Naive thymus-derived CD8-positive, alpha-beta T cell (primary cell): ENCODE measurements at places on chromosomes 5 and 9.

DNA sequence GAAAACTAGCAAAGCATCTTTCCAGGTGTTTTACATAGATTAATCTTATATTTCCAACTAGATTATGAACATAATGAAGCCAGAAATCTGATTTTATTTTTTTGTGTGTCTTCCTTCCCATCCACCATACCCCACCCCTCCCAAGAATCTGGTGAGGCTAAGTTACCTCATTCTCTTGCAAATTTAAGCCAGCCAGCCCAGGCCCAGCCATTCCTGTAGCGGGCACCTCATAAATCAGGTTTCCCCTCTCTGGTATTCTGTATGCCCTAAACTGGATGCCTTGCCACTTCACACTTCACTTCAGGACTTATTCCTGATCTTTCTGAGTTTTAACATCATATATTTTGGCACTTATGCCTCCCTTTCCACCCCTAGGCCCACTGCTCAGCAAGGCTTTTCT, 21.8 kb downstream of the C9 start:
- H3K27me3 ChIP-seq, result peaks cover 14% of the 10 kb centered on the region

- peaks cover 30% of the 10 kb centered on the region for H3K4me1 ChIP-seq
- peak overlapping the region; percentile 89 for H3K4me3 ChIP-seq
- no peak for DNase-seq
- H3K27ac ChIP-seq, result peak overlapping the region; percentile 88
- H3K27me3 ChIP-seq, result peaks cover 21% of the 10 kb centered on the region
Observed at GRCh38 chr5:43192558-43193180, 644 bp downstream of the NIM1K start.

- H3K4me1 ChIP-seq, result peaks cover 24% of the 10 kb centered on the region
- H3K27me3 ChIP-seq, result peaks cover 14% of the 10 kb centered on the region
Observed at GRCh38 chr5:17224858-17225511, 7.6 kb downstream of the BASP1 start.

GRCh38 chr9:110104261-110104809, 103.6 kb downstream of the C9orf152 start:
- no peak overlapping the region for H3K27ac ChIP-seq
- H3K27me3 ChIP-seq, result no peaks in the 10 kb centered on the region
- no peaks in the 10 kb centered on the region for H3K4me1 ChIP-seq
- no peaks in the 10 kb centered on the region for H3K36me3 ChIP-seq
- no peak for DNase-seq

- H3K27ac ChIP-seq, result peak overlapping the region; percentile 92
- H3K4me1 ChIP-seq, result peaks cover 68% of the 10 kb centered on the region
- H3K36me3 ChIP-seq, result peaks cover 14% of the 10 kb centered on the region
- peak overlapping the region; percentile 84 for H3K4me3 ChIP-seq
- DNase-seq, result no peak
- H3K27me3 ChIP-seq, result no peaks in the 10 kb centered on the region
Observed at GRCh38 chr5:96963267-96963666, 27.4 kb downstream of the LNPEP start.

DNA sequence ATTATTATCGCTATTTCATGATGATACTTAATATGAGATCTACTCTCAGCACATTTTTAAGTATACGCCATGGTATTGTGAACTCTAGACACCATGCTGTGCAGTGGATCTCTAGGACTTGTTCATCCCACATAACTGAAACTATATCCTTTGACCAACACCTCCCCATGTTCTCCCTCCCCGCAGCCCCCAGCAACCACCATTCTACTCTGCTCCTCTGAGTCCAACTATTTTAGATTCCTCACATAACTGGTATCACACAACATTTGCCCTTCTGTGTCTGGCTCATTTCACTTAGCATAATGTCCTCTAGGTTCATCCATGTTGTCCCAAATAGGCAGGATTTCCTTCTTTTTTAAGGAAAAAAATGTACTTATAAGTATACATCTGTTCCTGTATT, 6.6 kb upstream of the TBC1D2 start:
- peaks cover 2% of the 10 kb centered on the region for H3K27me3 ChIP-seq
- no peaks in the 10 kb centered on the region for H3K36me3 ChIP-seq
- no peak overlapping the region for H3K27ac ChIP-seq
- DNase-seq, result no peak
- H3K4me1 ChIP-seq, result peaks cover 2% of the 10 kb centered on the region

- no peaks in the 10 kb centered on the region for H3K36me3 ChIP-seq
- no peaks in the 10 kb centered on the region for H3K27me3 ChIP-seq
- H3K27ac ChIP-seq, result no peak overlapping the region
Observed at GRCh38 chr5:108760512-108760911, 12.8 kb downstream of the FER start.

DNA sequence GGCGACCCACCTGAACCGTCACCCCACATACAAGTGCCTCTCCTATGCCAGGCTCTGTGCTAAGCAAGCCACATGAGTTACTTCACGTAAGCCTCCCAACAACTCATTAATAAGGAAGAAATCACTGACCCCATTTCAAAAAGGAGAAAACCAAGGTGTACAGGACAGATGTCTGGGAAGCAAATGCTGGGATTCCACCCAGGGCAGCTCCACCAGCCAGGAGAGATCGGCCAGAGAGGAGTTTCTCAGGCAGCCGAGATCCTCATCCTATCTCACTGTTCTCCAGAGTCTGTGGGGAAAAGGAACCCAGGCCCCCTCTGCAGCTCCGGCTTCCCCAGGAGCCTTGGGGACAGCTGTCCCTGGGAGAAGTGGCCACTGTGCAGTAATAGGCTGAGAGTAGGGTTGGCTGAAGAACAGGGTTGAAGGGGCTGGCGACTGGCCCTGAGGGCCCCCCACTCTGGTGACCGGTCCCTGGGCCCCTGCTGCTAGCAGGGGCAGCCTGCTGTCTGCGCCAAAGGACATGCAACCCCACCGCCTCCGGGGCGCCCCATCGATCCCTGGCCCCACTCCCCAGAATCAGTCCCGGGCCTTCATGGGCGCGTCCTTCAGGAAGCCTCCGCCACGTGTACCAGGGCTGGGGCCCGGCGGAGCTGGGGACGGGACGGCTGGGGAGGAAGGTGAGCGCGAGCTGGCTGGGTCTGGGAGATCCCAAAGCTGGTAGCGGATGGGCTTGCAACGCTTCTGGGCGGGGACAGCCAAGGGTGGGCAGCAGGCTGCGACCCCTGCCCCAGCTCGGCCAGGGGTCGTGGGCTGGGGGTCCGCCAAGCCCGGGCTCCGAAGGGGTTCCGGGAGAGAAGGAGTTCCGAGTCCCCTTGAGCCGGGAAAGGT, 44.1 kb upstream of the STXBP1 start:
- H3K36me3 ChIP-seq, result no peaks in the 10 kb centered on the region
- H3K4me1 ChIP-seq, result peaks cover 26% of the 10 kb centered on the region
- H3K27ac ChIP-seq, result peak overlapping the region; percentile 85
- no peak for DNase-seq

DNA sequence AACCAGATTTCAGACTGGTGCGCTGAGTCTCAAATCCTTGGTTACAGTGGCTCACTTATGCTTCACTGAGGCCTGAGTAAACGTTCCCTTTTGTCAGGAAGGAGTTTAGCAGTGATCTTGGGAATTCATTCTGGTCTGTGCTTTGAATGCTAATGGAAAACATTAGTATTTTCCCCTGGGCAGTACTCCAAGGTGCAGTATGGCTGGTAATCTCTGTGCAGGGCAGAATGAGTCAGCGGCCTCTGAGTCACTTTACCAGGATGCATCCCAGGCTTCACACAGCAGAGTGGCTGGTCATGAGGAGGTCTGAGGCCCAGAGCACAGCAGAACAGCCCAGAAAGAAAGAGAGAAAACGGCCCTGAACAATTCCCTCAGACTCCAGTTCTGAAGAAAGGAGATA, 54.0 kb downstream of the PCA3 start:
- DNase-seq, result no peak
- no peaks in the 10 kb centered on the region for H3K4me1 ChIP-seq
- H3K36me3 ChIP-seq, result no peaks in the 10 kb centered on the region
- H3K4me3 ChIP-seq, result no peak overlapping the region

DNA sequence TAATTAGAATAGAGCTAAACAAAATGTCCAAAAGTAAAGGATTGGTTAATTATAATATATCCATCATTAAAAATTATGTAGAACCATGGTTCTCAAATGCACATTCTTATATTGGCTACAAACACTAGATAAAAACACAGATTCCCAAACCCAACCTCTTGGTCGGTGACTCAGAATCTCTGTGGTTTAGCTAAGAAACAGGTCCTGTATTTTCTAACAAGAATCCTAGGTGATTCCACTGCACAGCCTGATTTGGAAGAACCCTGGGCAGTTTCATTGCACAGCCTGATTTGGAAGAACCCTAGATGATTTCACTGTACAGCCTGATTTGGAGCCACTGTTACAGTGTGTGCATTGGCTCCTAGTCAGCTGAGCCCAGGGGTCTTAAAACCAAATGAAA, 67.9 kb downstream of the KIAA1958 start:
- H3K4me3 ChIP-seq, result no peak overlapping the region
- H3K27ac ChIP-seq, result no peak overlapping the region
- DNase-seq, result no peak
- H3K4me1 ChIP-seq, result peaks cover 4% of the 10 kb centered on the region

DNA sequence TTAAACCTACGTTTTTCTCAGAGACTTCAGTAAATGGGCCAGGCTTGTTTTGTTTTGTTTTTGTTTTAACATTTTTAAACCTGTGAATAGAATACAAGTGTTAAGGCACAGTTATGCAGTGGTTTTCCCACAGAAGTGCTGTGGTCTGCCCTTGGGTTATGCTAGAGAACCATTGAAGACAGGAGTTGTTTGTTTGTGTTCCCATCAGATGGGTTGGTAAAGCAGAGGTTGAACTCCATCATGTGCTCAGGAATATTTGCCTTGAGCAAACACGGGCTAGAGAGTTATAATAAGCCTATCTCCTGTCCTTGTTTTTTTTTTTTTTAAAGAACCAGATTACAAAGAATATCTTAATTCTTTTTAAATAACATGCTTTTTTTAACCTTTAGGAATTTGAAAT, 28.5 kb downstream of the RHOBTB3 start:
- no peaks in the 10 kb centered on the region for H3K27me3 ChIP-seq
- peaks cover 23% of the 10 kb centered on the region for H3K4me1 ChIP-seq
- H3K36me3 ChIP-seq, result no peaks in the 10 kb centered on the region

DNA sequence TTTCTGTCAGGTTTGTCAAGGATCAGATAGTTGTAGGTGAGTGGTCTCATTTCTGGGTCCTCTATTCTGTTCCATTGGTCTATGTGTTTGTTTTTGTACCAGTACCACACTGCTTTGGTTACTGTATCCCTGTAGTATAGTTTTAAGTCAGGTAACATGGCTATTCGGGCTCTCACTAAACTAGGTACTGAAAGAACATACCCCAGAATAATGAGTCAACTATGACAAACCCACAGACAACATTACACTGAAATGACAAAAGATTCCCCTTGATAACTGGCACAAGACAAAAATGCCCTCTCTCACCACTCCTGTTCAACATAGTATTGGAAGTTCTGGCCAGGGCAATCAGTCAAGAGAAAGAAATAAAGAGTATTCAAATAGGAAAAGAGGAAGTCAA, 535.3 kb upstream of the CYLC2 start:
- H3K27me3 ChIP-seq, result no peaks in the 10 kb centered on the region
- no peaks in the 10 kb centered on the region for H3K36me3 ChIP-seq
- no peak overlapping the region for H3K4me3 ChIP-seq
- H3K4me1 ChIP-seq, result no peaks in the 10 kb centered on the region
- DNase-seq, result no peak

DNA sequence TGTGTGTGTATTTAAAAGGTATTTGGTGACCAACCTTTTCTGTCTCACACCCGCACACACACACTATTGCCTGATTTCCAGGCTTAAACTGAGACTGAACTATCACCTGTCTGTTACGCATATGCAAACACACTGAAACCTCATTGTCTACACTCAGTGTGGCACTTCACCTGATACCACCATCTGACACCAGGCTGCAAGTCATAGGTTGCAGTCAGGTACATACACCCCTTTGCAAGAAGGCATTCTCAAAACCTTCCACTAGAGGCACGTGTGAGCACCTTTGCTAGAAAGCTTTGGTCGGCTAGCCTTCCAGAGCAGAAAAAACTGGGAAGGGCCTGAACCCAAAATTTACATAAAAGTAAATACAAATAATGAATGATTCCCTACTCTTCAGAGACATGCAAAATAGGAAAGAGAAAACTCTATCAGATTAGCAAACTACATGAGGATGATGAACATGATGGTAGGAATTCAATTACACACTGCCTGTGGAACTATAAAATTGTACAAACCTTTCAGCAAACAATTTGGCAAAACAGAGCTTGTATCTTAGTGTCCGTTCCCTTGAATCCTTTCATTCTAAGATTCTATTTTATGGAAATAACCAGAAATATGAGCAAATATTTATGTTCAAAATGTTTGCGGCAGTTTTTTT, 5.9 kb upstream of the FOXD1 start:
- no peak overlapping the region for H3K27ac ChIP-seq
- peaks cover 65% of the 10 kb centered on the region for H3K27me3 ChIP-seq
- no peak overlapping the region for H3K4me3 ChIP-seq
- no peak for DNase-seq
- peaks cover 2% of the 10 kb centered on the region for H3K4me1 ChIP-seq

GRCh38 chr5:943201-943917, 50.7 kb downstream of the TRIP13 start:
- no peak overlapping the region for H3K4me3 ChIP-seq
- DNase-seq, result no peak
- peaks cover 5% of the 10 kb centered on the region for H3K36me3 ChIP-seq
- H3K27ac ChIP-seq, result no peak overlapping the region

GRCh38 chr9:133981958-133982681, 10.0 kb downstream of the VAV2 start:
- DNase-seq, result no peak
- no peak overlapping the region for H3K4me3 ChIP-seq
- H3K27me3 ChIP-seq, result no peaks in the 10 kb centered on the region
- H3K4me1 ChIP-seq, result peaks cover 6% of the 10 kb centered on the region
- H3K36me3 ChIP-seq, result no peaks in the 10 kb centered on the region

GRCh38 chr9:99350461-99350860, 128.4 kb downstream of the SEC61B start:
- H3K4me1 ChIP-seq, result no peaks in the 10 kb centered on the region
- no peak overlapping the region for H3K27ac ChIP-seq
- no peaks in the 10 kb centered on the region for H3K36me3 ChIP-seq

GRCh38 chr5:74081126-74081525, 455.1 kb downstream of the ARHGEF28 start:
- H3K27me3 ChIP-seq, result peaks cover 3% of the 10 kb centered on the region
- H3K4me3 ChIP-seq, result no peak overlapping the region
- no peaks in the 10 kb centered on the region for H3K36me3 ChIP-seq
- no peak for DNase-seq
- H3K4me1 ChIP-seq, result no peaks in the 10 kb centered on the region

DNA sequence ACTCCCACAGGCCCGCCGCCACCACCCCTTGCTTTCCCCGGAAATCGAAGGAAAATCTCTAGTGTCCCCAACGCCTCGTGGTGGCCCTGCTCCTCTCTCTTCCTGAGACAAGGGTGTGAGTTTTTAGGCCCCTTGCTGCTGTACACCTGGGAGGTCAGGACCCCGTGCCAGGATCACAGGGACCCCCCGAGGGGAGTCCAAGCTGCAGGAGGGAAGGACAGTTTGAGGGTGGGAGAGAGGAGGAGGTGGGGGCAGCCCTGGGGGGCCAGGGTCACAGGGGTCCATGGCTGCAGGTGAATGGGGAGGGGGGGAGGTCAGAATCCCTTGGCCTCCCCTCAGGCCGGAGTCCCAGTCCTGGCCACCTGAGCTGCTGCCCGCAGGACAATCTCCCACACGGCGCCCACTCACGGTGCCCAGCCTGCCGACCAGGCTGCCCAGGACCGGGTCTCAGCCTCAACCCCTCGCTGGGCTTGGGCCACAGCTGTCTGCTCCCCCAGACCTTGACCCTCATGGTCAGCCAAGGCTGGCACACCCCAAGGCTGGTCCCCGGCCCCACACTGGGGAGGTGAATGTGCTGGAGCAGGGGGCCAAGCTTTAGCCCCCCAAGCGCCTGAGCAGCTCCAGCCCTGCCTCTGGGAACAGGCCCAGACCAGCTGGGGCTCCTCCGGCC, 19.9 kb downstream of the TPPP start:
- H3K27ac ChIP-seq, result peak overlapping the region; percentile 57
- no peak for DNase-seq
- H3K4me1 ChIP-seq, result peaks cover 16% of the 10 kb centered on the region
- H3K4me3 ChIP-seq, result peak overlapping the region; percentile 49
